ENCODE measurements at places on chromosomes 16 and 17.

GRCh38 chr16:70433458-70434103, 5.3 kb downstream of the ST3GAL2 start:
- DNase-seq: no peak

- DNase-seq: no peak
Measured at GRCh38 chr17:4951486-4951885, 567 bp downstream of the ENO3 start.

- no peak for DNase-seq
Measured at GRCh38 chr17:36184023-36184765, 7.8 kb upstream of the TBC1D3B start.

- DNase-seq: no peak
Measured at GRCh38 chr17:6787081-6787693, 11.2 kb downstream of the FBXO39 start.

- DNase-seq: no peak
Measured at GRCh38 chr17:52710363-52710901, 551.9 kb upstream of the CA10 start.

- no peak for DNase-seq
Measured at GRCh38 chr16:84888450-84888849, 68.7 kb downstream of the CRISPLD2 start.

- no peak for DNase-seq
Measured at GRCh38 chr16:19380328-19380727, 37.4 kb upstream of the TMC5 start.

DNA sequence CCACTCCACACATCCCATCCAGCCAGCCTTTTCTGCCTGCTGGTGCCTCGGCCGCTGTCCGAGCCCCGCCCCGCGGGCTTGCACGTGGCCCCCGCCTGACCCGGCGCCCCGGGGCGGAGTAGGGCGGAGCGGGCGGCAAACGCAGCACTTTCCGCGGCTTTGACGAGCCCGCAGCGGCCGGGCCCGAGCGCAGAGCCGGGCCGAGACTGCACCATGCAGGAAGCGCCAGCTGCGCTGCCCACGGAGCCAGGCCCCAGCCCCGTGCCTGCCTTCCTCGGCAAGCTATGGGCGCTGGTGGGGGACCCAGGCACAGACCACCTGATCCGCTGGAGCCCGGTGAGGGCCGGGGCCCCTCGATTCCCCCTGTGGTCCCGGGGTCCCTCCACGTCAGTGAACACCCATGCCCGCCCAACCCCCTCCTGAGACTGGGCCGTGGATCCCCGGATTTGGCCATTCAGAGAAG, at the start of gene HSF4:
Gene HSF4 (plus strand): TSS at position 147 of the 463 bp plus-strand sequence. CDS start 67 bp downstream, at position 214.
- no peak for DNase-seq

DNA sequence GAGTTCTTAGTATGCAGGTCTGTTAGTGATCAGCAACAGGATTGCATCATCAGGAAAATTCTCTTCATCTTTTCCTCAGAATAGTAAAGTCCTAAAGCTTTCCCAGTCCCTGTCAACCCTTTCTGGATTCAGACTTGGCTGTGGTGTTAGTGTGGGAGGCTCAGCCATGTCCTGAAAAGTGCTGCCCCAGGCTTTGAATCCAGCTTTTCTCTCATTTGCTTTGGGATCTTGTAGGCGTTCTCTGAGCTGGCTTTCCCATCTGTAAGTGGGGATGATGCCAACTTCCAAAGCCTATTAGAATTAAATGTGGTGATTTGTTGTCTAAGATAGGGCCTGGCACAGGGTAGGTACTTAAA, 3.0 kb downstream of the ALKBH5 start:
- no peak for DNase-seq

DNA sequence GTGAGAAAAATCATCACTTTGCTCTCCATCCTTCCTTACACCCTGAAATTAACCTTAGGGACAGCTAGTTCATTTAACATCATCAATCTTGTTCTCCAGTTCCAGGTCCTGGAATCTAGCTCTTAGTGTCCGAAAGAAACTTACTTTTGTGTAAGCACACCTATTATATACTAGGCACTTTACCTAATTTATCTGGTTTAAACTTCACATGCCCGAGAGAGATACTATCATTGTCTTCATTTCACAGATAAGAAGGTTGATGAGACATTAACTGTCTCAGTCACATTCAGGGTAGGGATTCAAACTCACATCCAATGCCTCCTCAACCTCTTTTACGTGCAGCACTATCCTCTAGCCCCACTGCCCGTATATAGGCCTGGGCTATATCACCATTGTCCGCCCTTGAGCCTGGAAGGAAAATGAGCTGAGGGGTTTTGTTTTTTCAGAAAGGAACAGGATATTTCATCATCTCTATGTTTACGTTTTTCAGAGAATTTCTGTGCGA, 501 bp upstream of the AP2B1 start:
- no peak for DNase-seq

- no peak for DNase-seq
Measured at GRCh38 chr17:54864636-54865356, 35.9 kb upstream of the TOM1L1 start.

- no peak for DNase-seq
Measured at GRCh38 chr16:25633549-25633948, 58.2 kb upstream of the HS3ST4 start.

- DNase-seq: no peak
Measured at GRCh38 chr16:69481901-69482341, 57.5 kb downstream of the CYB5B start.

- DNase-seq: no peak
Measured at GRCh38 chr17:28957277-28957991, 6.1 kb upstream of the PHF12 start.

DNA sequence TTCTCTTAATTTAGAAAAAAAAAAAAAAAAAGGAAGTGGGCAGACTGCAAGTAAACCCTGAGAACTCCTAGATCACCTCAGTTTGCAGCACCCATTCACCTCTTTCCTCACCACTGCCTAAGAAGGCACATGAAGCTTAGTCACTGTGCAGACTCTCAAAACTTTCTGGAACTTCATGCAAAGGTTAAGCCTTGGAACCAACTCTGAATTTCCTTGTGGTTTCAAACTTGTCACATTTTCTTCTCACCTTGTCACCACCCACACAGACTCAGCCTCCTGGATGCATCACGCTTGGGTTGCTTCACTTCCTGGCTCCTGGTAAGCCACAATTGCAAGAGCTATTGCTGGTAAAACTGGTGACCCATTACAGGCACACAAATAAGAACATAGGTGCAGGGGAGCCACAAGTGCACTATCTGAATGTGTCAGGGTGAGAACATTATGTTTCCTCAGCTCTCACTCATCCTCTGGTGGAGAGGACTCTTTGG, 15.0 kb upstream of the CPD start:
- DNase-seq: no peak

- DNase-seq: no peak
Measured at GRCh38 chr16:69579783-69580481, 14.2 kb downstream of the NFAT5 start.

DNA sequence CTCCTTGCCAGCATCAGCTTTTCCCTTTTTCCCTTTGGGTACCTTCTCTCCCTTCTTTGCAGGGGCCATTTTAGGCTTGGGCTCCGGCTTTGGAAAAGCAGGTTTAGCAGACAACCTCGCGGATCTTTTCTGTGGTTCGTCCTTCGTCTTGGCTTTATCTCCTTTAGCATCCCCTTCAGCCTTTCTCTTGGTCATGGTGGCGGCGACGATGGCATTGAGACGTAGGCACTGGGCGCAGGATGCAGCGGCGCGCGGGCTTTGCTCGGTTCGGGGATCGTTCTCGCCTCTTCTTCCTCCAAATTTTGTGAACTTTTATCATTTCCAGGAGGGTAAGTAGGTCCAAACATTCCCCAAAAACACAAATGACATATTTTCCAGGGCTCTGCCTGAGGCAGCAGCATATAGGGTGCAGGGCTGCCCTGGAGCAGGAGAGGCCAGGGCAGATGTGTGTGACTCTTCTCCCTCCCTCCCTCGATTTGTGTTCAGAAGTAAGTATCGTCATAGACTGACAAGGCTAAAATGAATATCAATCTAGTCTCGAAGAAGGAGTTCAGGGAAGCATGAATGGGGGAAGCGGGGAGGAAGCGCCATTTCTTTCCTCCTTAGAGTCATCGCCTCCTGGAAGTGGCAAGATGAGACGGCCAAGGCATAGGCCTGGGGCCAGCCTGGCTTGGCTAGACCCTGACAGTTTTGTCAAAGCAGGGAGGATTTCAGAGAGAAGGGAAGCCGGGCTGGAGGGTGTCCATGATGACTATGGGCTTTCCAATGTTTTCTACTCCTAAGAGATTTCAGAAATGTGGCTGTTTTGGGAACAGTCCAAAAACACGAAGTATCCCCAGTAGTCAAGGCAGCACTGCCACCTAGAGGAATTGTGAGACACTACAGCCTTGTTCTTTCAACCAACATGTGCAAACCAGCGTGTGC, 13.2 kb downstream of the CHCT1 start:
- no peak for DNase-seq

DNA sequence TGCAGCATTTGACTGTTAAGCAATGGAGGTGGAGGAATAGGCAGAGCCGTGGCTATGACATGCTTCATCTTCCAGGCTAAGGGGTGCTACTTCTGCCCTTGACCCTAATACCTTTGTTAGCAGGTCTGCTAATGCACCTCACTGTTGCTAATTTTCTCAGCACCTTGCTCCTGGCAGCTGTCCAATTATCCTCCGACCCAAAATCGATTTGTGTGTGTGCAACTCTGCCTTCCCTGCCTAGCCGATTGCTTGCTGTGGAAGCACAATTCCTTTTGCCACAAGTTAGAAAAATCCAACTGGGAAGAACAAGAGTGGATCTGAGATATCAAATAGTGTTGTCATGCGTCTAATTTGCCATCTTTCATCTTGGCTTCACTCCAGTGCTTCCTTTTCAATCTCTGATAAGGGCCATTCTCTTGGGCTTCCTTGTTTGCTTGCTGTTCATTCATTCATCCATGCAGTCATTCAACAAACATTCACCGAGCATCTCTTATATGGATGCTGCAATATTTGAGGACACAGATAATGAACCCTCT, 422.8 kb downstream of the RBFOX1 start:
- no peak for DNase-seq

GRCh38 chr16:57133031-57133430, 40.6 kb downstream of the CPNE2 start:
- no peak for DNase-seq

DNA sequence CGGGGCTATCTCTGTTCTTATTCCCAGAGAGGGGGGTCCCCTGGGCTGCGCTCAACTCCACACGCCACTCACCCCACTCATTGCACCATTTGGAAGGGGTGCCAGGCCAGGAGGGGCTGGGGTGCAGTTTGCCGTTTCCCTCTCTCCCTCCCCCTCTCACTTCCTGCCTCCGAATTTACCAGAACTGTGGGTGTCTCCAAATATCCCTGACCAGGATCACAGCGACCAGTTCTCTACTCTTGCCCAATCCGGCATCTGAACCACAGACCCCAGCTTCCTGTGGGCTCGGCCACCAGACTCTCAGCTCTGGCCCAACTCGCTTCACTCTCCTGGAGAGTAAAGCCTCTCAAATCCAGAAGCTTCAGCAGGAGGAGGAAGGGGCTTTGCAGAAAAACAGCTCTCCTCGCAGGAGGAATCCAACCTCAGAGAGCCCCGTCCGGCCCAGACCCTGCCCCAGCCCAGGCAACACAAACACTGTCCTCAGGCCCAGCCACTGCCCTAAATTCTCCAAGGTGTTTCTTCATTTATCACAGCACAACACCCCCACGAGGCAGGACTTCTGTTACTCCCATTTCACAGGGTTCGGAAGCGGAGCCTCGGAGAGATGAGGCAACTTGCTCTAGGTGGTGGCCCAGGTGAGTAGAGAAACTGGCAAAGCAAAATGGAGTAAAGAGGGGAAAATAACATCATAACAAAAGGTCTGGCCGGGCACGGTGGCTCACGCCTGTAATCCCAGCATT, 423 bp upstream of the ASGR2 start:
- DNase-seq: no peak

DNA sequence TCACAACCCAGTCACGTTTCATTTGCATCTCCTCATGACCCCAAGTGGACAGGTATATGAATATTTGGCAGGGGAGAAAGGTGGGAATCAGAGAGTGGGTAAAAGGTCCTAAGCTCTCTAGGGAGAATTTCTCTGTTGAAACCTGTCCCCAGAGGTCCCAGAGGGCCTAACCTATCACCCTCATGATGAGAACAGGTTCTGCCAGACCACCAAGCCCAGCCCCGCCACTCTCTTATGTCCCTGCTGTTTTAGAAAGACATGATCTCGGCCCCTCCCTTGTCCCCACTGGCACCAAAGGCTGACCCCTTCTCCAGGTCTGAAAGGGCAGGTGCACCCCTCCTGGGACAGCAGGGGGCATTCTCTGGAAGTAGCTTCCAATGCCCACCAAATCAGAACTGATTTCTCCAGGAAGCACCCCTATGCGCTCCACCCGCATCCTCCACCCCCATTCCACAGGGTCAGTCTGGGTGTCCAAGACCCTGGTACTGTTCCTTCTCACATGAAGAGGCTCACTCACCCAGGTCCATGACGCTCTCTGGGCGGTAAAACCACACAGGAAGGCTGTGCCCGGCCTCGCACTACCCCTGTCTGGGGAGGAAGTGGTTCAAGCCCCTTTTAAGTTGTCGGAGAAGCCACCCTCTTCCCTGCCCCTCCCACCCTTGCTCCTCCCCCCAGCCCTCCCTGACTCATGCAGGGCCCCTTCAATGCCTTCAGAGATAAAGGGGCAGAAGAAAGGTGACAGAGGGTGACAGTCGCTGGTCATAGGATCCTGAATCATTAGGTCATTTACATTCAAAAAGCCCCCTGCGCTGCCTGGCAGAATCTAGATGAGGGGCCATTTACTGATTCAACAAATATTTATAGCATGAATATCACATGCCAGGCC, at the start of gene CCR7:
Gene CCR7 (minus strand): TSS at position 590 of the 886 bp plus-strand sequence. CDS start 63 bp downstream, at position 527.
- DNase-seq: peak; percentile 70

GRCh38 chr17:64502021-64502420, 4.1 kb downstream of the DDX5 start:
- DNase-seq: no peak

DNA sequence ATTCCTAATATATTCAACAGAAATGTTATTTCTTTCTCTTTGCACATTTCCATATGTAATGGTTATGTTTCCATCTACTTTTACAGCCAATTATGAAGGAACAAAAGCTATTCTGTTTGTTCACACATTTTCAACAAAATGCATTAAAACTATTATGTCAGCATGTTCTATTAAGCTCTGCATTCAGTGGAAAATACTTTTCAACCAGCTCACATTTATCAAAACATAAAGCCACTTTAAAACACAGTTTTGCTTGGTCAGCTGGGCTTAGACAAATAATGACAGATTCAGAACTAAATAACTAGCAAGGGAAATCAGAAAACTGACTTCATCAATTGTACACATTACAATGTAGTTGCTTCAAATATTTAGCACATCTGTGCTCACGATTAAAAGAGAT, 6.9 kb downstream of the SALL1 start:
- no peak for DNase-seq
